ENCODE measurements at places on chromosomes 2 and 18.

DNA sequence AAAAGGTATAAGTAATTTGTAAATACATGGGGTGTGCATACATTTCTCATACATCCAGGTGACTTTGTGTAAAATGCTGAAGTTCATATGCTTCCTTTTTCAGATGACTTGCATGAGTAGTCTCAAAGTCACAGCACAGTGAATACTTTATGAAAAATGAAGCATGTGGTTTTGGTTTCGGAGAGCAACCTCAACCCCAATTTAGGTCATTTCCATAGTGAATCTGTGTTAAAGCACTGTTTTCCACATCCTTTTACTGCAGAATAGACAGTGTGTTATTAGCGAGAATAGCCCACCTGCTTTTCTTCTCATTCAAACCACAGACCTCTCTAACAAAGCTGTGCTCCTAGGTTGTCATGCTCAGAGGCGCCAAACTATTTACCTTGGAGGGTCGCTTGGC lies 204.4 kb upstream of the RASGRP3 start:
- DNase-seq: peak; percentile 23

- peak; percentile 45 for DNase-seq
These were observed 219.6 kb upstream of the RAB12 start for GRCh38 chr18:8389391-8390340.

DNA sequence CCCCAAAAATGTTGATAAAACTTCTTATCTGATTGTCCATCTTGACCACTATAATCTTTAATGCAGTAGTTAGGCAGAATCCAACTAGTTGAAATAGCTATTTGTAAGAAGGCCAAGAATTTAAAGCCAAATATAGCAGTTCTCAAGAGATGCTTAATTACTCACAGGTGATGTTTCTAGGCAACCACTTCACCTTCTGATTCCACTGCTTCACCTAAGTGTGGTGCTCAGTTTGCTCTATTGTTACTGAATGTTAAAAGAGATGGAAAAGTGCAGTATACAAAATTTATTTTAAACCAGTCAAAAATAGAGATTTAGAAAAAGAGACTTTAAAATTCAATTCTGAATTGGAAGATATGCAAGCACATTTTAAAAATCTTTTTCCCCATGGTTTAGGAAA lies 539.4 kb downstream of the ZNF804A start:
- no peak for DNase-seq

- no peak for DNase-seq
These were observed 209.7 kb upstream of the KCNJ3 start for GRCh38 chr2:154488801-154489200.

GRCh38 chr2:694174-694573 lies 17.0 kb upstream of the TMEM18 start:
- DNase-seq: no peak

GRCh38 chr2:170813611-170814532 lies 2.8 kb upstream of the GAD1 start:
- peak; percentile 31 for DNase-seq

GRCh38 chr2:177445200-177445599 lies 52.6 kb downstream of the AGPS start:
- no peak for DNase-seq

DNA sequence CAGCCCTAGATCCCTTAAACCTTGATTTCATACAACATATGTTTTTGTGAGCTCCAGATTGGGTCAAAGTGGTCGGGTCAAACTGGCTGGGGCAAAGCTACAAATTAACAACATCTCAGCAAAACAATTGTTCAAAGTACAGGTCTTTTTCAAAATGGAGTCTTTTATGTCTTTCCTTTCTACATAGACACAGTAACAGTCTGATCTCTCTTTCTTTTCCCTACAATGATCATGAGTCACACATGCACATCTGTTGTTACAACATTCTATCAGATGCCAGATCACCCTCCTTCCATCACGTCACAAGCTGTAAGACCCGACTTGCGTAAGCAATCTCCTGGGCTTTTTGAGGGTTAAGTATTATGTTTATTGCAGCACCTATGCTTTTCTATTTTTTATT lies 55.1 kb downstream of the RHOB start:
- peak; percentile 91 for DNase-seq

- peak; percentile 6 for DNase-seq
These were observed 447.5 kb upstream of the FSIP2 start for GRCh38 chr2:185291035-185291647.

DNA sequence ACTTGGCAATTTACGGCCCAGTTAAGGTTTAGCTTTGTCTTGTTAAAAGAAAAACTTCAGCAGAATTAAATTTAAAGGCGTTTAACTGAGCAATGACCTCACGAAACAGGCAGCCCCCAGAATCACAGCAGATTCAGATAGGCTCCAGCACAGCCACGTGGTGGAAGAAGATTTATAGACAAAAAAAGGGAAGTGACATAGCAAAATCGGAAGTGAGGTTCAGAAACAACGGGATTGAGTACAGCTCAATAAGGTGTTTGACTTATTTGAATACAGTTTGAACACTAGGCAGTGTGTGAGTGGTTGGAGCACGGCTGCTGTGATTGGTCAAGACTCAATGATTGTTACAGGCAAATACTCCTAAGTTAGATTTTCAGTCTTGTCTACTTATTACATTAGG lies 79.8 kb downstream of the MOGAT1 start:
- no peak for DNase-seq

GRCh38 chr2:5691221-5691984 lies 781 bp upstream of the SOX11 start:
- DNase-seq: no peak

- DNase-seq: no peak
These were observed 15.3 kb downstream of the NMUR1 start for GRCh38 chr2:231514951-231515297.

- DNase-seq: no peak
These were observed 81.3 kb upstream of the ACAA2 start for GRCh38 chr18:49894517-49895226.

GRCh38 chr18:60292186-60292585 lies 80.4 kb downstream of the MC4R start:
- no peak for DNase-seq

DNA sequence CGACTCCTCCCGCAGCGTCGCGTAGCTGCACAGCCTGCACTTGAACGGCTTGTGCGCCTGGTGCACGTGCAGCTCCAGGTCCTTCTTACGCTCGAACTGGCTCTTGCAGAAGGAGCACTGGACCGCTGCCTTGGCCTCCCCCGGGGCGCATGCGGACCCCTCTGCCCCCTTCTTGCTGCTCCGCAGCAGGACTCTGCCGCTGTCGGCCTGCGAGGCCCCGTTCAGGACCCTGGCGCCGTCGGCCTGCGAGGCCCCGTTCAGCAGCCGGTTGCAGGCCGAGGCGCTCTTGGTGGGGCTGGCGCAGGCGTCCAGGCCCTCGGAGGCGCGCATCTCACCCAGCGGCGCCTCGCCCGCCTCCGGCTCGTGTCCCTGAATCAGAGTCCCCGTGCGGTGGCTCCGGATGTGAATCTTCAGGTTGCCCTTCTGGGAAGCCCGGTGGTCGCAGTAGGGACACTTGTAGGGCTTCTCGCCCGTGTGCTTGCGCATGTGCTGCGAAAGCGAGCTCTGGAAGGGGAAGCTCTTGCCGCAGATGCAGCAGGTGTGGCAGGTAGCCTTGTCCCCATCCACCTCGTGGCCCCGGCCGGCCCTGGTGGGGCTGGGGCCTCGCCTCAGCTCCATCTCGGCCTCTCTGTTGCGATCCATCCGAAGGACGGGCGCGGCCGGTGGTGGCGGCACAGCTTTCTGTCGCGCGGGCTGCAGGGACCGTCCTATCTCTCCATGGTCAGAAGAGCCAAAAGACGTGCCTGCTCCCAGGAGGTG lies 52.5 kb downstream of the ZNF516 start:
- DNase-seq: no peak

DNA sequence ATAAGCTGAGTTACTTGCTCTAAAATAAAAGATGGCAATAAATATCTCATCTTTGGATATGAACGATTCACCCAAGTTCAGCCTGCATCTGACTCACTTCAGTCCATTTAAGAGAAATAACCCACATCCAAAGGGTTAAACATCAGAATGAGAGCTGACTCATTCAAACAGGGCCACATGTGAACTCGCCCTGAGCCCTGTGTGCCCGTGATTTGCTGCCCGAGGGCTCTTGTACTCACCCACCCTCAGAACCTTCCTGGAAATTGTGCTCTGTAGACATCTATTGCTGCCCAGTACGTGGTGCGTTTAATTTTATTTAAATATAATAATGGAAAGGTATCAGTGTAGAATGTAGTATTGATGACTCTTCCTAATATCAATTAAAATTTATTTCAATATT lies 66.9 kb upstream of the RBM44 start:
- peak; percentile 50 for DNase-seq

- DNase-seq: no peak
These were observed 127.0 kb downstream of the ST6GAL2 start for GRCh38 chr2:106758901-106759497.

DNA sequence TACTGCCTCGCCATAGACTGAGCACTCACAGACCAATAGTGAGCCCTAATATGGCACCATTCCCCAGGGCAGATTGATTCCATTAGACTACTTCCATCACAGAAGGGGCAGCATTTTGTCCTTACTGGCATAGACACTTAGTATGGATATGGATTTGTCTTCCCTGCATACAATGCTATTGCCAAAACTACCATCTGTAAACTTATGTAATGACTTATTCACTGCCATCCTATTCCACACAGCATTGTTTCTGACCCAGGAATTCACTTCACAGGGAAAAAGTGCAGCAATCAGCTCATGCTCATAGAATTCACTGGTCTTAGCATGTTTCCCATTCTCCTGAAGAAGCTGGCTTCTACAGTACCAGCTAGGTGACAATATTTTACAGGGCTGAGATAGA lies 179.0 kb downstream of the PPP1R1C start:
- no peak for DNase-seq

DNA sequence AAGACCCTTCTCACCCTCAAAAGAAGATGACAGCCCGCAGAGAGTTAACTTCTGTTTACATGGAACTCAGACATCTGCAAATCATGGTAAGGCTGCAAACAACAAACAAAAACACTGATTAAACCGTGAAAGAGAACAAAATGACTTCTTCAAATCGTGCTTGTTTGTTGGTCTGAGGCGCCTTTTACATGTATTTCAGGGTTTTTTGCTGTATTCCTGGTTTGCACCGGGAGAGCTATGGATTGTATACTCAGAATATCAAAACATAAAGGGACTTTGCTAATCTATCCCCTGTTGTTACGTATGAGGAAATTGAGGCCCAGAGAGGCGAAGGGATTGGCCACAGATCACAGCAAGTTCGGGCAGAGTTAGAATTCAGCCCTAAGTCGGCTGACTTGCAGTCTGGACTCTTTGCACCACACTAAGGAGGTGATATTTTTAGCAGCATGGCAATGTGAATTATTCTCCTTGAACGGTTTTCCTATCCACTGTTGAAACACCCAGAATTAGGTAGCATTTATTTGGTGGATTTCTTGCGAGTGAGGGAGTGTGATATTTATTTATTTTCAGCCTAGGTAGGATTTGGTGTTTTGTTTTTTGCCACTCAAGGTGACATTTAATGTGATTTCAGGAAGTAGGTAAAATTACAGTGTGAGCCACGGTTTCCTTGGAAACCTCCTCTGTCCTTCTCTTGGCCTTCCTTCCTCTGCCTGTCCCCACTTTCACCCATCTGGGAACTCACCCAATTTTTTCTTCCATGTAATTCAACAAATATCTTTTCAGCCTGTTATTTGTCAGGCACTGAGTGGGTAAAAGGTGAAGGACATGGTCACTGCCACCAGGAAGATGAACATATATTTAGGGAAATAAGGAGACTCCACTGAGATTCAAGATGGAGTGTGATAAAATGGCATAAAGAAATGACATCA lies 980 bp upstream of the PDE6D start:
- DNase-seq: peak; percentile 40

DNA sequence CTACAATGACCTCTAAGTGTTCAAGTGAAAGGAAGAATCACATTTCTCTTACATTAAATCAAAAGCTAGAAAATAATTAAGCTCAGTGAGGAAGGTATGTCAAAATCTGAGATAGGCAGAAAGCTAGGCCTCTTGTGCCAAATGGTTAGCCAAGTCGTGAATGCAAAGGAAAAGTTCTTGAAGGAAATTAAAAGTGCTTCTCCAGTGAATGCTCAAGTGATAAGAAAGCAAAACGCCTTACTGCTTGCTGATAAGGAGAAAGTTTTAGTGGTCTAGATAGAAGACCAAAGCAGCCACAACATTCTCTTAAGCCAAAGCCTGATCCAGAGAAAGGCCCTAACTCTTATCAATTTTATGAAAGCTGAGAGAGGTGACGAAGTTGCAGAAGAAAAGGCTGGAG lies 932.3 kb upstream of the ACVR2A start:
- no peak for DNase-seq

DNA sequence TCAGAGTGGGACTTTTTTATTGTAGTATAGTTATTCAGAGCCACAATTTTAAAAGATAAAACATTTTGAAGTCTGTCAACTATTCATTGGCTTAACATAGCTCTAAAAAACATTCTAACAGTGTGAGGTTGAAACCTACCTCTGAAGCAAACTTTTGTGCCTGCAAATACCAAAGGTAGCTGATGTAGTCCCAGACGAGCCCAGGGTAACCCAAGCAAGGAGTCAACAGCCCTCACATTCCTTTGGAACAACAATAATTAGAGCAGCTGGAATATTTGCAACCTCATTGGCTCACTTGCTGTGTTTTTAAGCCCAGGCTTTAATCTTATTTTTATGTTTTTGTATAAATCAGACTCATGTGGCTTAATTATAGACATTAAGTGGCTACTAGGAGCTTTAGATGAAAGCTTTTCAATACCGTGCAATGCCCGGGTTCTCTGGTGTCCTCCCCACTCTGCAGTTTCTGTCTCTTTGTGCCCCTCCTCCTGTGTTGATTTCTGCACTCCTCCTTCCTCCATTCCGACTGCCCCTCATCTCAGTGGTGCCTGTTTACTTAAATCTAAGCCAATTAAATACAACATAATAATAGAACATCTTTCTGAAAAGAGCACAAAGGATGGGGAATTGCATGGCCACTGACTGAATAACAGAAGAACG lies 157.9 kb upstream of the UNC80 start:
- DNase-seq: no peak

DNA sequence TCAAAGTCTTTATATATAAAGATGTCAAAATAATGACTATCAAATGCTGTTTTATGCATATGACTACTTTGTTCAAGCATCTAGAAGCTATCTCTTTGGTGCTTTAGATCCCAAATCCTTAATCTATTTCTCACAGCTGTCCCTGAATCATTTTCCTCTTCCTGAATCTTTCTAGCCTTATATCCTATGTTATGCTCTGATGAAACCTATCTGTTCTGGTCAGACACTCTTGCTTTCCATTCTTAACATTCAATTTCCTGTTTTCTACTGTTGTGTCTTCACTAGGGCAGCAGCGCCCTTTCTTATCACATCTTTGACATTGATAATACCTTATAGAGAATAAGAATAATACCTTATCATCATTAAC lies 6.3 kb upstream of the PARD3B start:
- DNase-seq: no peak

GRCh38 chr2:159790323-159790722 lies 7.7 kb downstream of the CD302 start:
- no peak for DNase-seq

DNA sequence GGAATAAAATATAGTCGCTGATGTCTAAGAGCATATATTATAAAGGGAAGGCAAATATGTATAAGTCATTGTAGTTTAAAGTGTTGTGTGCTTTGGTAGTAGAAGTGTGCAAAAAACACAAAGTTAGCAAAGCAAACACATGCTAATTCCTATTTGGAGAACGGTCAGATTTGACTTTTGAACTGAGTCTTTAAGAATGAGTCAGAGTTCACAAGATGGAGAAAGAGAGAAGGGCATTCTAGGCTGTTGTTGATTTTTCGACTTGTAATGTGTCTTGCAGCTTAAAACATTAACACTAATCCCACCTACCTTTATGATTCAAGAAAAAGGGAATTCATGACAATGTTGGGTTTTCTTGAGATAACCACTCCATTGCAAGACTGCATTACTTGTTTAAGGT lies 98.1 kb downstream of the CRIM1 start:
- no peak for DNase-seq

- peak; percentile 76 for DNase-seq
These were observed 107.3 kb upstream of the ZFP36L2 start for GRCh38 chr2:43333656-43334144.
